ENCODE measurements at places on chromosomes 6 and 20. TPM values are rescaled to one million over a fixed set of nuclear protein-coding genes. Genes with fewer than 3 reads are reported as not detected.

Gene TRAPPC3L
- total RNA-seq: not detected

Gene BPIFA1
- total RNA-seq: not detected

Gene FOXF2
- not detected for total RNA-seq

DNA sequence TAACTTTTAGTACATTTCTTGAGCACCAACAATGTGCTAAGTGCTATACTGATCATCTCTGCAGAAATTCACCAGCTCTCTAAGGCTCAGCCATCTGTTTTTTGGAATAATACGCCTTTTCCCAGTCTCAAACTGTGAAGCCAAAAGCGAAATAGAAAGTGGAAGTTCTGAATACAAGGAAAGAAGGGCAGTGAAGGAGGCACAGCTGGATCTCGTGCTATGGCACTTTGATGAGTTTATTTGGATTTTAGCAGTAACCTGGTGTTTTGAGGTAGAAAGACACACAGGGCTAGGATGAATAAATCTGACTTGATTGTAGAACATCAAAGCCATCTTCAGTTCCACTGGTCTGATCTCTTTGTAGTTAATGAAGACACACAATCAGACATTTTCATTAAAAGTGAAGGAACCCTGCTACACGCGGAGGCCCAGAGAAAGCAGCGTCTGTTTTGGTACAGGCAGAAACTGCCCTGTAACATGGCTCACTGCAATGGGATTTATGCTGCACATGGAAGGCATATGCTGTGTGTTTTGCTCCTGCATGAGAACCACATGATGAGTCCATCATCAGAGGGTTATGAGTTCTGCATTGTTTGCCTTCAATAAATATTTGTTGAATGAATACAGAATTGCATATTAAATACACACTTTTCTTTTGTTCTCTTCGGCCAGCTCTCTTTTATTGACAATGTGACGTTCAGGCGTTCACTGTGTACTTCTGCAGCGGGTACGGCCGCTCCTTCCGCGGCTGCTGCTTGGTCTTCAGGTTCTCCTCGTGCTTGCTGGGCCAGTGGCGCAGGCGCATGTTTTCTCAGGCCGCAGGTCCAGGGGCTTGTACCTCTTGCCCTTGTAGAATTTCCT is 100.9 kb downstream of the PREP start:
- DNase-seq: no peak
- H3K27ac ChIP-seq: no peak overlapping the region
- peaks cover 17% of the 10 kb centered on the region for H3K36me3 ChIP-seq
- no peaks in the 10 kb centered on the region for H3K4me1 ChIP-seq
- H3K4me3 ChIP-seq: no peak overlapping the region
- no peaks in the 10 kb centered on the region for H3K27me3 ChIP-seq

GRCh38 chr6:109660526-109661320 is 30.3 kb downstream of the AK9 start:
- H3K27me3 ChIP-seq: no peaks in the 10 kb centered on the region
- H3K27ac ChIP-seq: no peak overlapping the region
- H3K4me1 ChIP-seq: peaks cover 5% of the 10 kb centered on the region
- no peak overlapping the region for H3K4me3 ChIP-seq
- no peak for DNase-seq

GRCh38 chr6:53805725-53806124 is 10.9 kb downstream of the LRRC1 start:
- DNase-seq: no peak
- no peaks in the 10 kb centered on the region for H3K27me3 ChIP-seq
- no peaks in the 10 kb centered on the region for H3K36me3 ChIP-seq
- H3K4me1 ChIP-seq: peaks cover 4% of the 10 kb centered on the region
- no peak overlapping the region for H3K4me3 ChIP-seq

DNA sequence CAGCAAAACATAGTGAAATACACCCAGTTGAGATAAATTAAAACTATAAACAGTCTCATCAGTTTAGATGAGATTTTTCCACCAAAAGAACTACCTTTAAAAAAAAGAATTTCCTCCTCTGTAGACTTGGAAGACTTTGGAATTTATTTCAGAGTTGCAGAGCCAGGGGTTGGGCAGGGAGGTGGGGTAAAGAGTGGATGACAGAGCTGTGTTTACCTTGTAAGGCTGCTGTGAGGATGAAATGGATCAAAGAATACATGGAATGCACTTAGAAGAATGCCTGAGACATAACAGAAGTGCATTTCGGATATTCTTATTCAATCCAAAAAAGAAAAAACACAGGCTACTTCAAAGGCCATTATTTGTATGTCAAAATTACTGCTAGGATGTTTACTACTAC is 6.4 kb upstream of the LY86 start:
- H3K27me3 ChIP-seq: peaks cover 2% of the 10 kb centered on the region
- no peak for DNase-seq
- no peak overlapping the region for H3K27ac ChIP-seq

DNA sequence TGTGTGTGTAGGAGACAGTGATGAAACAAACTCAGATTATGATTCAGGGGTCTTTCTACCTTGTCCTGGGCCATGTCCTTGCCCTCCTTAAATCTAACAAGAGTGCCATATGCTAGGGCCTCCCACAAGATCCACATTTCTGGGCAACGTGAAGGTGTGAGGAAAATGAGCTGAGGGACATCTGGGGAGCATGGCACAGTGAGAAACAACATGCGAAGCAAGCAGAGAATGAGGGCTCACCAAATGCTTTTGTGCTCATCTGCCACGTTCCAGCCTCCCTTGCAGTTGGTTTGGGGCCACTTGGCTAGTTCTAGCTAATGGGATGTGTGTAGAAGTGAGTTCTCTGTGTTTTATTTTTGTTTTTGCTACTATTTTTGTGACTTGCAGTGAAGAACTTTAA is 21.4 kb upstream of the RNF182 start:
- peaks cover 50% of the 10 kb centered on the region for H3K27me3 ChIP-seq
- no peak overlapping the region for H3K4me3 ChIP-seq
- H3K36me3 ChIP-seq: no peaks in the 10 kb centered on the region
- no peak for DNase-seq

- H3K27me3 ChIP-seq: no peaks in the 10 kb centered on the region
- no peak overlapping the region for H3K4me3 ChIP-seq
- no peak for DNase-seq
- no peaks in the 10 kb centered on the region for H3K36me3 ChIP-seq
Measured at GRCh38 chr6:131875647-131876046, 67.8 kb downstream of the ENPP1 start.

DNA sequence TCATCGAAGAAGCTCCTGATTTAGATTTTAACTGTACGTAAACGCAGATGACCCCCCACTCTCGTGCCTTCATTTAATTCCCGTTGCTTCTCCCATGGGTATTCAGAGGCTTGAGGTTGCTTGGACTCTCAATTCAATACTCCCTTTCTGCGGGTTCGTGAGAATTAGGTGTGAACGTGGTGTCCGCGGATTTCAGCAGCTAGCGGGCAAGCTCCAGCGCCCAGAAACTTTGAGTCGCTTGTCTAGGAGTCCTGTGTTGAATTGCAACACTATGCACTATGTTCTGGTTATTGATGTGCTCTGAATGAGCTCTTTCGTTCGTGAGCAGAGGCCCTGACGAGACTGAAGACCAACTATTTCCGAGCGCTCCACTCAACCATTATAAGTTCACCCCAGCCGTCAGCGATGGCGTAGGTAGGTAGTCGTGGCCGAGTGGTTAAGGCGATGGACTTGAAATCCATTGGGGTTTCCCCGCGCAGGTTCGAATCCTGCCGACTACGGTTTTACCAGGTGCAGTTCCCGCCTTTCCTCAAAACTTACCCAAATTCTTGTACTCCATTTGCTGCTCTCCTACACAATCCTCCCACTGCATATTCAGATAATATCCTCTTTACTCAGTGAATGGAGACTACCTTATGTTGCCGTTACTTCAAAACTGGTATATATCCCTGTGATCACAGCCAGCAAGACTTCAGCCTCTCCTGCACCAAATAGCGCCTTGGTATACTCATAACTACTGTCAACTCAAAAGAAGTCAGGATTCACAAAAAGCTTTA is 72.6 kb upstream of the ZNF184 start:
- peaks cover 5% of the 10 kb centered on the region for H3K36me3 ChIP-seq
- peak overlapping the region; percentile 66 for H3K4me3 ChIP-seq
- peak; percentile 68 for DNase-seq
- peak overlapping the region; percentile 31 for H3K27ac ChIP-seq
- H3K4me1 ChIP-seq: peaks cover 38% of the 10 kb centered on the region

GRCh38 chr6:113994934-113995342 is 24.0 kb upstream of the HDAC2 start:
- H3K27ac ChIP-seq: no peak overlapping the region
- DNase-seq: no peak
- H3K4me3 ChIP-seq: no peak overlapping the region
- no peaks in the 10 kb centered on the region for H3K36me3 ChIP-seq
- H3K4me1 ChIP-seq: no peaks in the 10 kb centered on the region
- peaks cover 13% of the 10 kb centered on the region for H3K27me3 ChIP-seq

Data from activated CD8-positive, alpha-beta memory T cell treated with anti-CD3 and anti-CD28 coated beads, Interleukin-2, amount 10 ng/mL, durations not matched to agents 7 days and 5 days (primary cell).